AG04450 (cell line): ENCODE measurements at places on chromosomes 5 and 9.

GRCh38 chr9:134486143-134486591 is 155.4 kb upstream of the COL5A1 start:
- no peak for DNase-seq

DNA sequence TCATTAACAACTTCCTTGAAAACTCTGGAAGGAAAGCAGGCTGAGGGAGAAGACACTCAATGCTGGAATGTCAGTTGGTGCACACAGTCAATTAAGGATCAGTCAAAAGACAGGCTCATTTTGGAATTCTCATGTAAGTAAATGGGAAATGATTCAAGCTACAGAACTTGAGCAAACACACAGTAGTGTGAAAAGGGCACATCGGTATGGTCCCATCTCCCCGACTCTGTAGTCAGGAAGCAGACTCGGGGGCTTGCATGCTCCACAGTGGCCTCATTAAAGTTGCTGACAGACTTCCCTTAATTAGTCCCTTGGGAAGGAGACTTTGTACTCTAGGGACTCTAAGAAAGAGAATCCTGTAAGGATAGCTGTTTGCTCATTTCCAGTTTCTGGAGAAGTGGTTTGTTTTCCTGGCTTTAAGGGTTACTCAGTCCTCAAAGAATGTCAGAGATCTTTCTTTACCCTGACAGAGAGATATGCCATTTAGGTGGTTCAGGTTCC is 339.2 kb downstream of the ADAMTS6 start:
- DNase-seq, result no peak

DNA sequence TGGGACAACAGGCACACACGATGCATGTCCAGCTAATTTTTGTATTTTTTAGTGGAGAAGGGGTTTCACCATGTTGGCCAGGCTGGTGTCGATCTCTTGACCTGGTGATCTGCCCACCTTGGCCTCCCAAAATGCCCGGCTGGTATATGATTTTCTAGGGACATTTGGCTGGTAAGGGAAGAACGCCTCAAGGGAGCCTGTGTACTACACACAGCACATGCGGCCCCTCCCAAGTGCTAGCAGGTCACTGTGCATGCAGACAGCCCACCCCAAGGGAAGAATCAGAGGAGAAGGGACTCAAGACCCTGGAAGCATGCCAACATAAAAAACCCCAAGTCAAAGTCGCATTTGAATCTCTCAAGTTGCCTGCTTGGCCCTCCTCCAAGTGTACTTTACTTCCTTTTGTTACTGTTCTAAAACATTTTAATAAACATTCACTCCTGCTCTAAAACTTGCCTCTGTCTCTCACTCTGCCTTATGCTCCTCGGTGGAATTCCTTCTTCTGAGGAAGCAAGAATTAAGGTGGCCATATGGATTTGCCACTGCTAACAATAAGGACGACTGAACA is 24.3 kb upstream of the OTULINL start:
- DNase-seq, result no peak

GRCh38 chr9:133258061-133259015 is 16.7 kb downstream of the ABO start:
- DNase-seq, result no peak

- no peak for DNase-seq
Observed at GRCh38 chr5:10502578-10502977, 60.9 kb downstream of the ROPN1L start.

GRCh38 chr9:13228431-13228830 is 51.1 kb downstream of the MPDZ start:
- DNase-seq, result no peak

- no peak for DNase-seq
Observed at GRCh38 chr5:8851101-8851500, 694.8 kb downstream of the SEMA5A start.

GRCh38 chr5:33439905-33440481 is 772 bp upstream of the TARS1 start:
- DNase-seq, result no peak

DNA sequence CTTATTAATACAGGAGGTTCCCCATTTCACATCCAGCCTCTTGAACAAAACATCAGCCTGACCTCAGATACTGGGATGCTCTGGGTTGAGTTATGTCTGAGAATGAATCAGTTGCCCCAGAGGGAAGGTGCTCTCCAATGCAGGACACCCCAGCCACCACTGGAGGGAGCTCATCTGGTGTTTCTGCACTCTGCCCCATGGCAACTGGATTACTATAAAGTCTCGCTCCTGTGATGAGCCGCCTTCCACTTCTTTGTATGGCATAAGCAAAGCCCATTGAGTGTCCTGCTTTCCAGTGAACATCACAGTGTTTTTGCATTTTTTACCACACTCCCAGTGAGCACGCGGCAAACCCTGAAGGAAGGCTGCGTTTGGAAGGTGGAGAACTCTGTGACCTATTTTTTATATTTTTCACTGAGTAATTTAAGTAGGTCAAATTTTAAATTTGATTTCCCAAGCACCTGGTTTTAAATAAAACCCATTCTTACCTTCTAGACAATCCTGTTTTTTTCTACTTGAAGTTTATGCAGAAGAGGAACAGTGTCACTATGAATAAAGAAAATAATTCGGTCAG is 176.9 kb upstream of the WWC1 start:
- no peak for DNase-seq

DNA sequence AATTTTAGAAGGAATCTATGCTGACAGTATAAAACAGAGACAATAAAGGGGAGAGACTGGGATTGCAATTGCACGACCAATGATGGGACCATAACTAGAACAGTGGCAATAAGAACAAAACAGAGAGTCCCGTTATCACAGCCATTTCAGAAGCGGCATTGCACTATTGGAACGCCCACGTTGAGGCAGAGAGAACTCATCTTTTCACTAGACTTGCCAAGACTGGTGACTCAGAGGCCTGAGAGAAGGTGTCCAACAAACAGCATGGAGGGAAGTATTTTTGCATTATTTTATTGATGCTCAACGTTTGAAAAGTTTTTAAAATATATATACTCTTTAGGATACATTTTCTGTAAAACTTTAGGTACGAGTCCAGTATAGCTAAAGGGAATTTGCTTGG is 737.7 kb downstream of the TLE1 start:
- no peak for DNase-seq

- DNase-seq, result no peak
Observed at GRCh38 chr5:136143312-136143711, 10.7 kb downstream of the SMAD5 start.

- no peak for DNase-seq
Observed at GRCh38 chr5:72096602-72097188, 10.6 kb upstream of the MAP1B start.
